ENCODE measurements at places on chromosomes 5 and 9.

GRCh38 chr5:62002436-62002835 is 303.6 kb upstream of the KIF2A start:
- no peak for DNase-seq

GRCh38 chr9:3292311-3292710 is 233.5 kb downstream of the RFX3 start:
- DNase-seq, result peak; percentile 3

DNA sequence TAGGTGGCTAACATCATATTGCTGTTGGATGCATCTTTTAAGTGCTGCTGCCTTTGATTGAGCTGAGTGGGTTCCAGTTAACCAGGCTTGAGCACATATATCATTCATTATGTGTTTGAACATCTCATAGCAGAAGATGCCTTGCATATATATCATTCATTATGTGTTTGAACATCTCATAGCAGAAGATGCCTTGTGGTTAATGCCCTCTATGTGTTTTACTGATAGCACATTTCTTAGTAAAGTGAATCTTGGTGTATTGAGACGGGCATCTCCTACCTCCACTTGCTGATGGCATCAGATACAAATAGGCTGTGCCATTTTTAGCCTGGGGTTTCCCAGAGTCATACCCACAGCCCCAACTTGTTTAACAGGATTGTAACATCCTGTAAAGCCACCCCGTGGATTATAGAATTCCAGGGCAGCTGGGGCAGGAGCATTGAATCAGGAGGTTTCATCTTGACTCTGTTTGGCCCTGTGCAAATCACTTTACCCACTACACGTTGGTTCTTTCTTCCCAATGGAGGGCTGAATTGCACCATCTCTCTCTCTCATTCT is 26.5 kb downstream of the MTAP start:
- DNase-seq, result no peak

- peak; percentile 82 for DNase-seq
These were observed at the start of gene GNPDA1 for GRCh38 chr5:142012792-142013388. GNPDA1 (minus strand) TSS chr5:142013027; CDS start chr5:142012035, 992 bp downstream.

- DNase-seq, result no peak
These were observed 593.4 kb upstream of the TUSC1 start for GRCh38 chr9:26271495-26272122.

- no peak for DNase-seq
These were observed 44.2 kb upstream of the STARD4 start for GRCh38 chr5:111556501-111556900.

DNA sequence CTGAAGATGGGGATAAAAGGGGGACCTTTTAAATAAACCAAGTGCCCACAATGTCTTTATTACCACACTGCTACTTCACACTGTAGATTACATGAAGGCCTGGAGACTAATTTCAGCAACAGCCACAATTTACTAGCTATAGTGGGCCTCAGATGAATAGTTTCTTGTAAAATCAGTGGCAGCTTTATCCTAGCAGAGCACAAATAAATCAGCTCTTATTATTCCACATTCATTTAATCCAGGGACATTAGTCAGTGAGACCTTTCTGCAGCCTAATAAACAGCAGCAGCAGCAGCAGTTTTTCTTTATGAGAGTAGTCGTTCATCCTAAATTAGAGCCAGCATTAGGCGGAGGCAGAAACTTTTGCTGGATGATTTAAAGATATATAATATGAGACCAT is 542.3 kb downstream of the PSAT1 start:
- no peak for DNase-seq

DNA sequence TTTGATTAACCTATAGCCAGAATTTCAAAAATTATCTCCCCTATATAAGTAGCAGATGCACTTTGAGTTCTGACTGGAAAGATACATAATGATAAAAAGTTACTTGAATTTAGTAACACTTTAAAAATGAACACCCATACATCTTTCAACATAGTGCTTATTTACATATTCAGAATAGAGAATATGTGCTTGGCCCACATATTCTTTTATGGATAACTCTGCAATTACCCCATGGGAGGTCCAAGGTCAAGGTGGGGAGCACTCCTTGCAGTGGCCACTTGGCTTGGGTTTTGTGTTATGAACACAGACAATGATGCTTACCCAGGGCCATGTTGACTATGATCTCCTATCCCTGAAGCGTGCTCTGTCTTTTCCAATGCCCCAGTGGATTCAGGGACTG is 169.3 kb downstream of the CDC42SE2 start:
- DNase-seq, result no peak
